ENCODE measurements at places on chromosomes 11 and 22. TPM values are rescaled to one million over a fixed set of nuclear protein-coding genes. Genes with fewer than 3 reads are reported as not detected.

DNA sequence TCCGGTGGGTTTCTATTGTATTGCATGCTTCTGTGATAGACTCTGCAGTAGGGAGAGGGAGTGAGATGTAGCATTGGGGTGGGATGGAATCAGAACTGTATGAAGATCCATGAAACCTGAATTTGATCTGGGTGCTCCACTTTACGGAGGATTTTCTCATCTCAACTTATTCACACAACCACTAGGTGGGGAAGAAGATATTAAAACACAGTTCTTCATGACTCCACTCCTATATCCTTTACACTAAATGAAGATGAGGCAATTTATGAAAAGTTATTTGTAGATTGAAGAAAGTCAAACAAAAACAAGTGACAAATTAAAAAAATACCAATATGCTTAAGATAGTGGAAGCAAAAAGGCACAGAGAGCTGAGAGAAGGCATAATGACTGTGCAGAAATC lies 92.6 kb upstream of the PDGFD start:
- no peaks in the 10 kb centered on the region for H3K4me1 ChIP-seq
- no peak overlapping the region for H3K27ac ChIP-seq
- H3K4me3 ChIP-seq: no peak overlapping the region
- H3K36me3 ChIP-seq: no peaks in the 10 kb centered on the region

- no peaks in the 10 kb centered on the region for H3K4me1 ChIP-seq
- DNase-seq: peak; percentile 15
- no peak overlapping the region for H3K27ac ChIP-seq
- peaks cover 4% of the 10 kb centered on the region for H3K36me3 ChIP-seq
- no peaks in the 10 kb centered on the region for H3K27me3 ChIP-seq
Observed at GRCh38 chr11:11243590-11244469, 109.2 kb downstream of the CSNK2A3 start.

GRCh38 chr11:44631831-44632230 lies 66.4 kb downstream of the CD82 start:
- no peak overlapping the region for H3K27ac ChIP-seq
- H3K36me3 ChIP-seq: no peaks in the 10 kb centered on the region
- peaks cover 7% of the 10 kb centered on the region for H3K4me1 ChIP-seq
- no peak for DNase-seq

The VSTM5 gene
- not detected for total RNA-seq

The SERGEF gene
- total RNA-seq: 43.1 TPM

DNA sequence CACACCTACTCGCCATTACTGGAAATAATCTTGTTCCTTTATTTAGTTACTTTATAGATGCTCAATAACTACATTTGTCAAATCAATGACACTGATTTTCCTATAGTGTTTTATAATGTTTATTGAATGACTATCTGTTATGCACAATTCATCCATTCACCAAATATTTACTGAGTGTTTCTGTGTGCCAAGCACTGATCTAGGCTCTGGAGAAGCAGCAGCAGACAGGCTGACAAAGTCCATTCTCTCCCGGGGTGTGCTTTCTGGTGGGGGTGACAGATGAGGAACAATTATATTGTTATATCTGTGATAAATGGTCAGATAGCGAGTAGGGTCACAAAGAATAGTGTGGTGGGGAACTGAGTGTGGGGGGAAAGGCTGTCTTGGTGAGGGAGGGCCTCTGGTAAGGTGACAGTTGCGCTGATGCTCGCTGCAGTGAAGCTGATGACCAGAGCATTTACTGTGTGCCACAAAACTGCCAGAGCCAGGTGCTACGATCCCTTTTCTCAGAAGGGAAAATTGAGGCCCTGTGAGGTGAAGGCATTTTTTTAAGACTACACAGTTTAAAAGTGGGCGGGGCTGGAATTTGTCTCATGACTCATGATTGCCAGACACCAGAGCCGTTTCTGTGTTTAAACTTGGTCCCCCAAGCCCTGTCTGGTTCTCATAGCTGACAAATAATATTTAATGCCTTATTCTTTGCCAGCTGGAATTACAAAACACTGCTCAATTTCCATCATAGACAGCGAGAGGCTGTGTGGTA lies 10.2 kb downstream of the PACS1 start:
- H3K4me1 ChIP-seq: peaks cover 89% of the 10 kb centered on the region
- peak; percentile 67 for DNase-seq
- H3K36me3 ChIP-seq: peaks cover 5% of the 10 kb centered on the region
- H3K27me3 ChIP-seq: no peaks in the 10 kb centered on the region
- H3K4me3 ChIP-seq: peak overlapping the region; percentile 88
- peak overlapping the region; percentile 88 for H3K27ac ChIP-seq

- no peaks in the 10 kb centered on the region for H3K27me3 ChIP-seq
- H3K4me1 ChIP-seq: peaks cover 81% of the 10 kb centered on the region
- peak; percentile 57 for DNase-seq
Observed at GRCh38 chr22:31526270-31526669, 29.9 kb downstream of the SFI1 start.

DNA sequence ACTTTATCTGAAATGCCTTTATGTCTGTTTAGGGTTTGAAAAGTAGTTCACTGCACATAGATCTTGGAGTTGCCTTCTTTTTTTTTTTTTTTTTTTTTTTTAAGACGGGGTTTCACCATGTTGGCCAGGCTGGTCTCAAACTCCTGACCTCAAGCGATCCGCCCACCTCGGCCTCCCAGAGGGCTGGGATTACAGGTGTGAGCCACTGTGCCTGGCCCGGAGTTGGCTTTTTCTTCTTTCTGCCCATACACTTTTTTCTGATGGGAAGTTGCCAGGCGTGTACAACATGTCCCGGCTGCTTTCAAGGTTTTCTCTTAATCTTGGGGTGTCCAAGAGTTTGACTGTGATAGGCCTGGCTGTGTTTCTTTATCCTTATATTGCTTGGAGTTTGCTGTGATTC lies 12.9 kb upstream of the GNB1L start:
- no peaks in the 10 kb centered on the region for H3K36me3 ChIP-seq
- H3K27ac ChIP-seq: no peak overlapping the region
- no peak for DNase-seq
- no peaks in the 10 kb centered on the region for H3K4me1 ChIP-seq
- H3K27me3 ChIP-seq: no peaks in the 10 kb centered on the region
- no peak overlapping the region for H3K4me3 ChIP-seq

- H3K36me3 ChIP-seq: no peaks in the 10 kb centered on the region
- no peaks in the 10 kb centered on the region for H3K27me3 ChIP-seq
- DNase-seq: no peak
- no peak overlapping the region for H3K27ac ChIP-seq
- no peak overlapping the region for H3K4me3 ChIP-seq
Observed at GRCh38 chr22:17191163-17191784, 28.0 kb downstream of the ADA2 start.

DNA sequence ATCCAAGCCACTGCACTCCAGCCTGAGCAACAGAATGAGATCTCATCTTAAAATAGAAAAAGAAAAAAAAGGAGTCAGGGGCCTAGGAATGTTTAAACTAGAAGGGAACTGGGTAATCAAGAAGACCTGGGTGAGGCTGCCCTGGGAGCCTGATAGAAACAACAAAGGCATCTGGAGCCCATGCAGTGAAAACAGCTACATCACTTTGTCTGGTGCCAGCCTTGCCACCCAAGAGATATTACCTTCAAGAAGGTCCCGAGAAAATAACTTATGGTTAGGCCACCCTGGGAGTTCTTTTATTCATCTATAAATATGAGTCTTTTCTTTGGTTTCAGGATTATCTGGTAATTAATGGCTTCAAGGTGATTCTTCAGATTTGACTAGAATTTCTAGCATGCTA lies 412.1 kb downstream of the METTL15 start:
- no peak for DNase-seq
- H3K4me1 ChIP-seq: no peaks in the 10 kb centered on the region
- H3K4me3 ChIP-seq: no peak overlapping the region
- peaks cover 4% of the 10 kb centered on the region for H3K36me3 ChIP-seq
- no peak overlapping the region for H3K27ac ChIP-seq

DNA sequence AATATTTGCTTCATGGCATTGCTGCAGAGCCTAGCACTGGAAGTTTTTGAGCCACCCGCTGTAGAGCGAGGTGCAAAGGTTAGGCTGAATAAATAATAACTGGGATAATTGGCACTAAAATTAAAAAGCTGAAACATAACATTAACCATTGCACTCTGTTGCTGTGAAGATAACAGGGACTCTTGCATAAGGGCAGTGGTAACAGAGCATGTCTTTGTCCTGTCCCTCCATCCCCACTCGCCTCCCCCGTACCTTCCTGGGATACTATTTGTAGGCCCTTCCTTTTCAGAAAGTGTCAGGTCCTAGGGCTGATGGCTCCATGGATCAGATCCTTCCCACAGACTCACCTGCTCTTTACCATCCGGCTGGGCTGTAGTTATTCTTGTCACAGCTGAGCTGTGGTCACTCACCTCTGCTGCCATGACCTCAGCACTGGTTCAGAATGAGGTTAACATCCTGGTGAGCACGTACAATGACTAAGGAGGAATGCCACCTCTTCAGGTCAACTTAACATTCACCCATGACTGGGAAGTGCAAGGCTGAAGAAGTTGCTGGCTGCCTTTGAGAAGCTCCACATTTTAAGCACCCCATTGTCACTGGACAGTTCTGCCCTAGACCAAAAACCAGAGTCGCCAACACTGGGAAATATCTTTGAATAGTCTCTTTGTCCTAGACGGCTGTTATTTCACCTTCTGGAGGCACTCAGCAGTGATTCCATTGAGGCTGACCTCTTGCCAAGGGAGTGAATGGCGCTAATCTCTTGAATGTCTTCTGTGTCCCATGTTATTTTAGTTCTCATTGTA lies 103.2 kb upstream of the KIRREL3 start:
- H3K27ac ChIP-seq: no peak overlapping the region
- no peaks in the 10 kb centered on the region for H3K27me3 ChIP-seq
- no peaks in the 10 kb centered on the region for H3K4me1 ChIP-seq
- no peaks in the 10 kb centered on the region for H3K36me3 ChIP-seq
- H3K4me3 ChIP-seq: no peak overlapping the region
- no peak for DNase-seq

The CCDC89 gene
- total RNA-seq: 0.22 TPM

DNA sequence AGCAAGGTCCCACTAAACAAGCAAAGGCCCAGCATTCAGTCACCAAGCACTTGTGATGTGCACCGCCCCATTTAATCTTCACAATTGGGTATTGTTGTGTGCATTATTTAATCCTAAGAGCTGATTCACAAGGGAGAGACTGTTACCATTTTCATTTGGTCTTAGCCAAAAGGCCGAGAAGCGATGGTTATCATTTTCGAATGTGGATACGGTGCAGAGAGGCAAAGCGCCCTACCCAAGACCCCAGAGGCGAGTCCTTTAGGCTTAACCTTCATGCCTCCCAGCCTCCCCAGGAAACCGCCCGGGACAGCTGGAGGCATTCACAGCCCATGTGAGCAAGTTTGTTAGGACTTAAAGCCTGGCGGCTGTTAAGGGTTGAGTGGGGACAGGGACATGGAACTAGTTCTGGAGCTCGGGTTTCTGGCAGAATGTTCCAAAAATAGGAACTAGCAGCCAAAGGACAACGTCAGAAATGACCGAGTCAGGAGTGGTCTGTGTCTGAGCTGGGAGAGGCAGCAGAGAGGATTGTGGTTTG lies 13.0 kb upstream of the UPK3A start:
- peaks cover 9% of the 10 kb centered on the region for H3K27me3 ChIP-seq
- DNase-seq: no peak
- H3K4me1 ChIP-seq: peaks cover 11% of the 10 kb centered on the region
- no peaks in the 10 kb centered on the region for H3K36me3 ChIP-seq

DNA sequence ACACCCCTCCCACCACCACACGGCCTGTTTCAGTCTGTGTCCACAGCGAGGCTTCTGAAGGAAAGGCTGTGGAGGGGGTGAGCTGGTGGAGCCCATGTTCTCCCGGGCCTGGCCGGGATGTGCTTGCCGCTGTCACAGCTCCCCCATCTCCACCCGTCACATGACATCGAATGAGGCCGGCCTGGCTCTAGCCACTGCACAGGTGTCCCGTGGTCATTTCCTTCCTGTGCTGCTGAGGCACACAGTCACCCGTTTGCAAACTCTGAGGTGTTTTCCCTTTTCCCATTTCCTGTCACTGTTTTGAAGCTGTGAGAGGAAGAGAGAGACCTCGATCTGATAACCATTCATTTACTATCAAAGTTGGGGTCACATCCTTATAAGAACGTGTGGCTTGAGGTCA lies 55.7 kb upstream of the CLDN5 start:
- peaks cover 52% of the 10 kb centered on the region for H3K4me1 ChIP-seq
- H3K36me3 ChIP-seq: no peaks in the 10 kb centered on the region
- H3K4me3 ChIP-seq: peak overlapping the region; percentile 73
- no peaks in the 10 kb centered on the region for H3K27me3 ChIP-seq

The MYO18B gene
- total RNA-seq: 2.4 TPM

The BTG4 gene
- not detected for total RNA-seq

- H3K4me1 ChIP-seq: no peaks in the 10 kb centered on the region
- H3K4me3 ChIP-seq: no peak overlapping the region
- H3K27ac ChIP-seq: no peak overlapping the region
- H3K36me3 ChIP-seq: peaks cover under 1% of the 10 kb centered on the region
Observed at GRCh38 chr11:1371836-1372465, 17.8 kb upstream of the BRSK2 start.

DNA sequence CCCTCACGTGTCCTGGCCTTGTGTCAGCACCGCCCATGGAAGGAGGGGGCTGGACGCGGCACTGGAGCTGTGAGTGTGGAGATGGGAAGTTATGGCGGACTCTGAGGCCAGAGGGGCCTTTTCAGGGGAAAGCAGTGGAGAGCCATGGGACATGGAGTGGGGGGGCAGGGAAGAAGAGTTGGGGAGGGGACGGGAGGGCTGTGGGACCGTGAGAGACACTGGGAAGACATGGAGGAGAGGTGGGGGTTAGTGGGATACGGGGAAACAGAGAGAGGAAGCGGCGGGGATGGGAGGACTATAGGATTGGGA lies 58.2 kb downstream of the FBXO7 start:
- H3K27me3 ChIP-seq: peaks cover 7% of the 10 kb centered on the region
- no peak overlapping the region for H3K4me3 ChIP-seq
- no peaks in the 10 kb centered on the region for H3K36me3 ChIP-seq
- H3K4me1 ChIP-seq: no peaks in the 10 kb centered on the region
- DNase-seq: no peak
- H3K27ac ChIP-seq: no peak overlapping the region

The FLRT1 gene
- total RNA-seq: 1.4 TPM

The GPR83 gene
- 0.19 TPM for total RNA-seq

Measured in activated T-cell treated with anti-CD3 and anti-CD28 coated beads, Interleukin-2, amount 50 U/mL, for 72 hours (primary cell).